Stimulated activated CD8-positive, alpha-beta memory T cell treated with anti-CD3 and anti-CD28 coated beads, Interleukin-12 subunit alpha, Interleukin-12 subunit beta, amount 100 ng/mL, for 4 hours (primary cell): ENCODE measurements at places on chromosomes 16 and 17.

- DNase-seq: no peak
Observed at GRCh38 chr16:82628088-82628423, 1.3 kb downstream of the CDH13 start.

DNA sequence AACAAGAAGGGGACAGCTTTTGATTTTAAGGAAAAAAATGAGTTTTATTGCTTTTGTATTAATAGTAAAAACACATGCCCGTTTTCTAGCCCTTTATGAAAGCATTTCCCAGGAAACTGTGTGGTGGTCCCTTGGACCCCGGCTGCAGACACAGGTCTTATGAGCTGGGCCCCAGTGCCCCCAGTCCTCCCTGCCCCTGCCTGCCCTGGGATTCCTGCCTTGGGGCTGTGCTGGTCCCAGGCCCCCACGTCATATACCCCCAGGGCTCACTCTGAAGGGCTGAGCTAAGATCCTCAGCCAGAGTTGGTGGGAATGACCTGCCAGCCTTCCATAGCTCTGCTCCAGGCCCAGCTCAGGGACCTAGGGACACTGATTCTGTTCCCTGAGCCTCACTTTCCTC lies 30.8 kb downstream of the GINS2 start:
- DNase-seq: no peak

DNA sequence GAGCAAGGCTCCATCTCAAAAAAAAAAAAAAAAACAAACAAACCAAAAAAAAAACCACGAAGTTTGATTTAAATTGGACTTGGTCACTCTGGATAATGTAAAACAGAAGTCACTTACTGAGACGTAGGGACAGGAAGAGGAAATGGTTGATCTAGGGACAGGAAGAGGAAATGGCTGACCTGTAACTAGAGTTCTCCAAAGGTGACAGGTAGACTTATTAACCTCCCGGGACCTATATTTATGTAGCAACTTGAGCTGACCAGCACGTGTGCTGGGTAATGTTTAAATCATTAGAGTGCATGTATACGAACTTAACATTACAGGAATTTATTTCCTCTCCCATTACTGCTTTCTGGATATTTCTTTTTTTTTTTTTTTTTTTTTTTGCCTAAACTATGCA lies 81.5 kb upstream of the DHX40 start:
- DNase-seq: no peak

DNA sequence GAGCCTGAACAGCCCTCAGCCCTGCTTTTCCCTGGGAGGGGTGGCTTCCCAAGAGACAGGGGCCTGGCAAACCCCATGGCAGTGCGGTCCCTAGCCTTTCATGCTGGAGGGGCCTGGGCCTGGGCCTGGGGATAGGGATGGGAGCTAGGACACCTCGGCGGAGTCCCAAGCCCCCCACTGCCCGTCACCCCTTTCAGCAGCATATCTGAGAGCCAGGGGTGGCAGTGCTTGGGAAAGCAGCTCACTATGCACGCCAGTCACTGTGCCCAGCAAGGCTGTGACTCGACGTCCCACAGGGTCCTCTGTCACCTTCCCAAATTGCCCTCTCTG lies 612 bp upstream of the SLC47A2 start:
- DNase-seq: no peak

- no peak for DNase-seq
Observed at GRCh38 chr17:4839221-4839620, 6.1 kb downstream of the MINK1 start.

- peak; percentile 56 for DNase-seq
Observed at GRCh38 chr16:15642557-15643047, 352 bp downstream of the MARF1 start.

DNA sequence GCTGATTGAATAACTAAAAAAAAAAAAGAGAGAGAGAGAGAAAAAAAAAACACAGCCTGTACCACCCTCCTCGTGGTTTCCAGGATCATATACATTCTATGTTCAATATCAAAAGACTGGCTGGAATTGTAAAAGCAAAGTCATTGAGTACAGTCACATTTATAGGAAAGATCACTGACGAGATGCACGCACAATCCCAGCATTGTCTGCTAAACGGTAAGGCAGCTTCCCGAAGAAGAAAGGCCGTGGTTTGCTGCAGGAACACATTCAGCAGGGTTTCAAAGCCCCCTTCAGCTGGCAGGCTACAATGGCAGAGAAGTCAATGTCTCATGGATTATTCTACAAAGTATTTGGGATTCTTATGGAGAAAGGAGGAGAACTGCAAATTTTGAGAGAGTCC lies 9.3 kb downstream of the NQO1 start:
- no peak for DNase-seq

- DNase-seq: no peak
Observed at GRCh38 chr17:33925649-33926048, 329.4 kb upstream of the CCL2 start.

GRCh38 chr16:17743578-17743977 lies 272.8 kb upstream of the XYLT1 start:
- DNase-seq: no peak

DNA sequence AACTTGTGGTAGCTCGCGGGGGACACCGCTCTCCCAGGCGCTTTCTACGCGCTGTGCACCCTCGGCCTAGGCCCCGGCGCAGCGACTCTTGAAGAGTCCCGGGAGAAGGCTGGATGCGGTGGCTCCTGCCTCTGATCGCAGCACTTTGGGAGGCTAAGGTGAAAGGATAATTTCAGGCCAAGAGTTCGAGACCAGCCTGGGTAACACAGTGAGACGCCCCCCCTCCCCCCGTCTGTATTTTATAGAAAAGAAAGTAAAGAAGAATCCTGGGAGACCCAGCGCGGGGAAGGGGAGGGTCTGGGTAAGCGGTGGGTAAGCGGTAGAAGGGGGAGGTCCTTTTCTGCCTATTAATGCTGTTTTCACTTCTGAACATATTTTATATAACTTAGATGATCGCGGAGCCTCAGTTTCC lies 486 bp upstream of the PLLP start:
- DNase-seq: no peak

GRCh38 chr16:84085271-84085667 lies 31.5 kb downstream of the MBTPS1 start:
- no peak for DNase-seq

- no peak for DNase-seq
Observed at GRCh38 chr17:67004181-67004580, 39.7 kb downstream of the CACNG4 start.

GRCh38 chr17:45436161-45436560 lies 3.5 kb upstream of the ARHGAP27 start:
- DNase-seq: no peak

DNA sequence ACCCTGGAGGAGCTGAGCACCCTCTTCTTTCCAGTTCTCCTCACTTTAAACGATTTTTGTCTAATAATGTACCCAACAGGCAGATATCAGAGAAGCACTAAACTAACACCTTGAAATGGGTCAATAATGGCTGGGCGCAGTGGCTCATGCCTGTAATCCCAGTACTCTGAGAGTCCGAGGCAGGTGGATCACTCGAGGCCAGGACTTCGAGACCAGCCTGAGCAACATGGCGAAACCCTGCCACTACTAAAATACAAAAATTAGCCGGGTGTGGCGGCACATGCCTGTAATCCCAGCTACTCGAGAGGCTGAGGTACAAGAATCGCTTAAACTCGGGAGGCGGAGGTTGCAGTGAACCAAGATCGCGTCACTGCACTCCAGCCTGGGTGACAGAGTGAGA lies 57.4 kb downstream of the ZFHX3 start:
- no peak for DNase-seq

DNA sequence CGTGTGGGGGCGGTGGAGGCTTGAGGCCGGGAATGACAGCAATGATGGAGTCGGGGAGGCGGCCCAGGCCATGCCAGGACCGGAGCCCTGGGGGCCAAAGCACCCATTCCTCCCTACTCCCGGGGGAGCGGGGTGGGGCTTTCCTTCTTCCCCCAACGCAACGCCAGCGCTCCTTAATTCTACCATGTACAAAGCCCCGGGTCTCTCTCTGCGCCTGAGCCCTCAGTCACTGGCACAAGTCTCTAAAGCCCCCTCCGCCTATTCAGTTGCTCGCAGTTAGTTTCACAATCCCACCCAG lies 245 bp upstream of the RNF227 start:
- no peak for DNase-seq

- no peak for DNase-seq
Observed at GRCh38 chr16:11379420-11379819, 34.2 kb downstream of the RMI2 start.

DNA sequence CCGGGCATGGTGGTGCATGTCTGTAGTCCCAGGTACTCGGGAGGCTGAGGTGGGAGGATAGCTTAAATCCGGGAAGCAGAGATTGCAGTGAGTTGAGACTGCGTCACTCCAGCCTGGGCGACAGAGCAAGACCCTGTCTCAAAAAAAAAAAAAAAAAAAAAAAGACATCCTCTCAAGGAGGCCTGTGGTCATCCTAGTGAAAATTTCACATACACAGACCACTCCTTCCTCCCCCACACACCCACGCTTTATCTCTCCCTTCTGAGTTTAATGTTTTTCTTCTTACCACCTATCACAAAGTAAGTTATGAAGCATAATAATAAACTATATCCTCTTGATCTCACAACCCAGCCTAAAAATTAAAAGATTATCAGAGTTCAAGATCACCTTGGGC lies 1.3 kb upstream of the NOL11 start:
- no peak for DNase-seq

DNA sequence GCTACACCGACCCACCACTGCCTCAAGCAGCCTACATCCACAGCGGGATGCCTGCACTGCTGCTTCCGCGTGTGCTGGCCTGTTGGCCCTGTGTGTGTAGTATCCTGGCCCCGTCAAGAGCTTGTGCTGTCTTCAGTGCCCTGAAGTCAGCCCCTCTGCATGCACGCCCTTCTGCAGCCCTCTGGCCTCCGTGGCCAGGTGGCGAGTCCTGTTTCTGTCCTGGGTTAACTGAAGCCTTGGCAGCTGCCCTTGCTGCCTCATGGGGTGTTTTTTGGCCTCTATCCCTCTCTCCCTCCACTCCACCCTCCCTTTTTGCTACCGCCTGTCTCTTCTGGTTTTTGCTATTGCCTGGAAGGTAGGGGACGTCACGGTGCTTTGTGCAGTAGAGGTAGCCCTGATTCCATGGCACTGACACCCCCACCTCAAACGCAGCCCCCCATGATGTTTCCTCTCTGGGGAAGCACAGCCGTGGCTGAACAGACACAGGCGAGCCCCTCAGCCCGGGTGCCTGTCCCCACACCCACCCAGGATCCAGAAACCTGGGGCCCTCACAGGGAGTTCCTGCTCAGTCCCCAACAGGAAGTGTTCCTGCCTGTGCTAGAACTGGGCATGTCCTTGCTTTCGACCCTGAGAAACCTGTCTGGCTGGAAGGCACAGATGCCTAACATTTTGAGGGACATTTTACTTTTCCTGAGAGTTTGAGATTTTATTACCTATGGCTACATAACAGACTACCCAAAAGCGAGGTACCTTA lies 18.8 kb upstream of the AMZ2 start:
- no peak for DNase-seq

DNA sequence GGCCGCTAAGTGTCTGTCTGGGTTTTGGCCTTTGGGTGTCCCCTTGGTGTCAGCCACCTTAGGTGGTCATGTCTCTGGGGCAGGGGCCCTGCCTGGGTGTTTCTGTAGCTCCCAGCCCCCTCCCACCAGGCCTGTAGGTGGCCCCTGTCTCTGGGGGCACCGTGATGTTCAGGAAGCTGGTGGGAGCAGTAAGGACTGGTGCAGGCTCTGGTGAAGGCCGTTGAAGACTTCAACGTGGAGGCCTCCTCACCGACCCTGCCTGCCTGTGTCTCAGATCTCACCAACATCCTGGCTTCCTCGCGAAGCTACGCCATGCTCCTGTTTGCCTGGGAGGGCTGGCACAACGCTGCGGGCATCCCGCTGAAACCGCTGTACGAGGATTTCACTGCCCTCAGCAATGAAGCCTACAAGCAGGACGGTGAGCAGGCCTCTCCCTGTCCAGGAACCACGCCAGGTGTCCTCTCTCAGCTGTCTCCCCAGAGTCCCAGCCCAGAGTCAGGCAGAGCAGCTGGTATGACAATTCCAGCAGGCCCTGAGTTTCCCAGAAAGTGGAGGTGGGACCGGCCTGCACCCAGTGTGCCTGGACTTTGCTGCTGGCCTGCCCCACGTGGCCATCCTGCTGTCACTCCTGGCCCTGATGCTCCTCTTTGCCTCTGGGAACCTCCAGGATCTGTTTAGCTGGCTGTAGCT lies 2.8 kb downstream of the ACE start:
- DNase-seq: no peak

- DNase-seq: peak; percentile 22
Observed at GRCh38 chr17:44865231-44865660, 17.6 kb downstream of the HIGD1B start.

DNA sequence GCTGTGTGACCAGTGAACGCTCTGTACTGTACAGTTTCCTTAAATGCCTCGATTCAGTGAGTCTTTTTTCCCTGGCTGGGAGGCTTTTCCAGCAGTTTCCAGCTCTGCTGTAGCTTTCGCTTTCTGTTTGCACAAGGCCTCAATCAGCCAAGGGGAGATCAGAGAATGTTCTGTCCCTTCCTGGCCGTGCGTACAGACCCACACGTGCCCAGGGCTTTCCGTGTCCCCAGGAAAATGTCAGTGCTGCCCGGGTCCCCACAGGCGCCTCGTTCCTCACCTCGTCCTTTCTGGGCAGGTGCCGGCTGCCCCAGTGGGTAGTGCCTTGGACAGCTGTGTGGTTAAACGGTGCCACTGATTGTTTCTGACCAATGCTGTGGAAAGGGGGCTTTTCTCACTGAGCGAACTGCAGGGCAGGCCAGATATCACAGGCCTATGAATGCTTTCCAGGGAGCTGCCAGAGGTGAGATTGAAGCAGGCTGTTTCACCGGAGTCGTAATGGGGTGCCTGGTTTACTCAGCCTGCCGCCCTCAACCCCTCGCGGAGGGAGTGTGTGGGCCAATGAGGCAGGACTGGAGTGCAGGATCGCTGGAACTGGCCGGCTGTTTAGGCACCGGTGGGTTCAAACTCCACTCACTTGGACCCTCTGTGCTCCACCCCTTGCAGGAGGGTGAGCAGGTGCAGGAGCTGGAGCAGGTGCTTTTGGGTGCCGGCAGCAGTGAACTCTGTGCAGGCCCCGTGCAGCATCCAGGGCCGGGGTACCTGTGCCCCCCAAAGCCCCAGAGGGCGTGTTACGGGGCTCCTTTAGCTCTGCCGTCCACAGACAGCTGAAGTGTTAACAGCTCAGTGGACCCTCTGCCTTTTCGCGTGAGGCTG lies 44.4 kb downstream of the ZNF778 start:
- no peak for DNase-seq

- no peak for DNase-seq
Observed at GRCh38 chr17:81907219-81908145, 3.7 kb downstream of the PCYT2 start.

GRCh38 chr16:49961089-49961488 lies 63.9 kb upstream of the CNEP1R1 start:
- DNase-seq: no peak

GRCh38 chr17:68972119-68972704 lies 17.0 kb upstream of the ABCA8 start:
- no peak for DNase-seq

DNA sequence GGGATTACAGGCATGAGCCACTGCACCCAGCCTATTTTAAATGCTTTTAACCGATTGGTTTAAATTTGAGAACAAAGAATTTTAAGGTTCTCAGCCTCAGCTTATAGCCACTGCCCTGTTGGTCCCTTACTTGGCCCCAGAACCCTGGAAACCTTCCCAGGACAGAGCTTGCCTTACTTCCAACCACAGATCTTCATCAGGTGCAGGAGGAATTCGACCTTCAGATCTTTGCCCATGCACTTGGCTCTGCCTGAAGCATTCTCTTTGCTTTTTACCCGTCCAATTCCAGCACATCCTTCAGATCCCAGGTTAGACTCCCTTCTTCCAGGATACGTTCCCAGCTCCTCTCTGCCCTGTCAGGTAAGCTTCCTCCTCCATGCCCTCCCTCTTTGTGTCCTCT lies 27.7 kb downstream of the CHD9 start:
- no peak for DNase-seq
